ENCODE measurements at places on chromosomes 5 and 9.

GRCh38 chr9:36731068-36731956 lies 158.6 kb downstream of the MELK start:
- DNase-seq = no peak

DNA sequence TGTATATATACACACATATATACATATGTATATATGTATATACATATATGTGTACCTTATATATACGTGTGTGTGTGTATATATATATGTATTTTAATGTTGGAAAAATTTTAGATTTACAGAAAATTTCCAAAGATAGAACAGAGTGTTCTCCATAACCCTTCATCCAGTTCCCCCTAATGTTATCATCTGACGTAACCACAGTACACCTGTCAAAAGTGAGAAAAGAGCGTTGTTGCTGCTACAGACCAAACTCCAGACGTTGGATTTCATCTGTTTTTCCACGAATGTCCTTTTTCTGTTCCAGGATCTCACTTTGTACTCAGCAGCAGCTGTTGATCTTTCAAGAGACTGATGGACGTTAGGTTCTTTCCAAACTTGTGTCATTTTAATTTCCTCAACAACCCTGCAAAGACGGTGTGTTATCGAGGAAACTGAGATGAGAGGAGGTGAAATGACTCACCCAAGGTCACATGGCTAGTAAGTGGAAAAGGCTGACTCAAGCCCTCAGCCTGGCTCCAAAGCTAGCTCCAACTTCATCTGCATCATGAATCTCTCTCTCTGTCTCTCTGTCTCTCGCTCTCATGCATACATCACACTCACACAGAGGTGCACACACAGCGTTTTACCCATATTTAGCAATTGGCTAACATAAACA lies 17.0 kb upstream of the NTNG2 start:
- no peak for DNase-seq

GRCh38 chr9:99012957-99013512 lies 69.3 kb downstream of the COL15A1 start:
- no peak for DNase-seq

DNA sequence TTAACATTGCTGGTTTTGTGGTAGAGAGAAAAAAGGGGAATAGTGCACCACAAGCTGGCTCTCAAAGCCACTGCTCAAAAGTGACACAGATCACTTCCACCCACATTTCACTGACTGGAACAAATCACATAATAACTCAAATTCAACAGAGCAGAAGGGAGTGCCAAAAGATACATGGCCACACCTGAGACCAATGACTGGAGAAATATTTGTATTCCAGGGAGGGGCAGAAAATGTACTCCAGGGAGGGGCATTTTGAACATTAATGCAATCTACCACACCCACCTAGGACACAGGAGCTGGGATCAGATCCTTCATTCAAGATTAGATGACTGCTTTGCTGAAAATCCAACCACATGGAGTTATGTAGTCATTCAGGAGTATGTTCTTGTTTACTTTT lies 44.8 kb upstream of the ALDOB start:
- no peak for DNase-seq

GRCh38 chr5:1341863-1342262 lies 3.0 kb downstream of the CLPTM1L start:
- DNase-seq = no peak

DNA sequence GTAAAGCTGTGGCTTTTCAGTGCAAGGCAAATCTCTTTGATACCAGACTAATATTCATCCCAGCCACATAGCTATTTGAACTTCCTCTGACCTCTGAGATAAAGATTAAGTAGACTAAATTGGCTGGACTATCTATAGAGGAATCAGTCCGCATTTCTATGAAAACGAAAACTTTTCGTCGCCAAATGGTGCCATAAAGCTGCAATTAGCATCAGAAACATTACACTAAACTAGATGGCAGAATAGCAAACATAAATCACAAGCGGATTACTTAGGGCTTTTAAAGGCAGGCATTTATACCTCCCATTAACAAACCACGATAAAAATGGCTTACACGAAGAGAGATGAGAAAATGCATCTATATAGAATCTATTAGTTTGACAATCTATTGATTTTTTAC lies 1009.7 kb upstream of the CDH6 start:
- no peak for DNase-seq

GRCh38 chr5:2511126-2511525 lies 240.4 kb downstream of the IRX2 start:
- no peak for DNase-seq

All from NCI-H1048 (cell line).